ENCODE measurements at places on chromosomes 1 and 21.

DNA sequence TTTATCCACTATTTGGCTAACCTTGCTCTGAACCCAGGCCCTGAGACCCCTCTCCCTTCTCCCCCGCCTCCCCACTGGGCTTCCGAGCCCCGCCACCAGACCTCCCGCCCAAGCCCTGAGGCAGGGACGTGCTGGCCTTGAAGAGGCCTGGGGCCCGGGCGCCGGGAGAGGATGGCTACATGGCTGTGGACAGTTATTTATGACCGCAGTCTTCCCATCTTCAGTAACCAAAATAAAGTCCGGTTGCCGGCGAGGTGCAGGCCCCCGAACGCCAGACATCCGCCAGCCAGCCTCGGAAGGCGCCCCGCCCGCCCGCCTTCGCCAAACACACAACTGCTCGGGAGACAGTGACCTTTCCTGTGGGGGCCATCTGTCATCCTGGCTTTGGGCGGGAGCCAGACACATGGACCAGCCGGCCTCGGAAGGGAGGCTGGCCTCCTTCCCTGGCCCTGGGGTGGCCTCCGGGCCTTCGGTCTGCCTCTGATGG, 69.0 kb downstream of the DHRS3 start:
- DNase-seq = no peak

DNA sequence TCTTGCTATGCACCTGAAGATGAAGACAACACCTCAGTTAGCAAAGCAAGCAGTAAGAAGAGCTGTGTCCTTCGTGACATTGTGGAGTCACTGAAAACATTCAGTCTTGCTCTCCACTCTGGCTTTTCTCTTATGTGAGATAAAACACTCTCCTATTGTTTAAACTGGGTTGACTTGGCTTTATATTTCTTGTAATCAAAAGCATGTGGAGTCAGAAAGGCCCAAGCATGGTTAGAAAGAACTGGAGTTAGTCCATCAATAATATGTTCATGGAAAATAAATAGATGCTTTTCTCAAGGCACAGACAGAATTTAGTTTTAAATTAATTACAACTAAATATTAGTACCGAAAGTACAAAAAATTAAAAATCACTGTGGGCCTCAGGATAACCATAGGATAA, 61.7 kb downstream of the UBE2U start:
- no peak for DNase-seq

DNA sequence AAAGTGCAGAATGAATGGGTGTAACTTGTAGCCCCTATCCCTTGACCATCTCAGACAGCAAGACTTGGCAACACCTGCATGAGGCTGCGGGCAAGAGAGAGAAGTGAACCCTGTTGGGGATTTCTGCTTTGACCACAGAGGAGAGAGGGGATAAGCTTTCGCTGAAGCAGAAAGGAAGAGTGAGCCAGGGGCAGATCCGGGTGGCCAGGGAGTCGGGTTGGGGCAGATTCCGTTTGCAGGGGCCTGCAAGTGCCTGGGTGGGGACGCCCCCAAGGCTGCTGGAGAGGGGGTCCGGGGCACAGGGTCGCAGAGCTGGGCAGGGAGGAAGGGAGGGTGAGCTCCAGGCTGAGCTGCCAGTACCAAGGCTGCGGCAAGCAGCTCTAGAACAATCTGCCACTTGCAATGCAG, 25.3 kb upstream of the PIK3CD start:
- DNase-seq = no peak

GRCh38 chr1:205928317-205928716, 14.9 kb downstream of the SLC26A9 start:
- DNase-seq = no peak

GRCh38 chr1:208158640-208159554, 85.3 kb downstream of the PLXNA2 start:
- DNase-seq = no peak

Measured in stimulated activated CD4-positive, alpha-beta T cell treated with anti-CD3 and anti-CD28 coated beads, Interleukin-1b, Interleukin-23, amount 100 ng/mL, for 24 hours (primary cell).